ENCODE measurements at places on chromosomes 7 and 10.

GRCh38 chr7:5694221-5694754, 87.2 kb downstream of the RNF216 start:
- DNase-seq = no peak

GRCh38 chr7:5685205-5685604, 96.3 kb downstream of the RNF216 start:
- no peak for DNase-seq

DNA sequence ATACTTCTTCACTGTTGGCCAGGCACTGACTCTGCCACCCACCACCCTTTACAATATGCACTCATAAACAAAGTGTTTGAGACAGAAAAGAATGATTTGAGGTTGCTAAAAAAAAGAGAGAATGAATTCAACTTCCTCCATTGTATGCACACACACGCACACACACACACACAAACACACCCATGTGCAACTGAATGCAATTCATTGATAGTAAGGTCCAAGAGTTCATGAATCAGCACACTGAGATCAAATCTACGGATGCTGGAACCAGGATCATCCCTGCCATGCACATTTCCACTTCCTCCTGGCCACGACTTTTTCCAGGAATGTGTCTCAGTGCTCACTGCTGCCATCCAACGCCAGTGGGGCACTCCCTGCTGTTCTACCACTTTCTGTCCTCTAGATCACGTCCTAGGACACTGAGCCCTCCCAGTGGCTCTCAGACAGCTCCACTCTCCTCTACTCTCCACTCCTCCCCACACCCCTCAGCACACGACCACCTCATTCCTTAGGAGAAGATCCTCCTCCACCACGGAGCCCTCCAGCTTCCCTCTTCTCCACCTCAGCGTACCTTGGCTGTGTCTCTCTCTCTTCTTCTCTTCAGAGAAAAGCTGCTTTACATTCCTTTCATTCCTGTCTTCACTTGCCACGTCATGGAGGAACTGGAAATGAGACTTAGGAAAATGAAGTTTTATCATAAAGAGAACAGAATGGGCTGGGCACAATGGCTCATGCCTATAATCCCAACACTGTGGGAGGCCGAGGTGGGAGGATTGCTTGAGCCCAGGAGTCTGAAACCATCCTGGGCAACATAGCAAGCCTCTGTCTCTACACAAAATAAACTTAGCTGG, 12.0 kb upstream of the TMEM213 start:
- DNase-seq = no peak

DNA sequence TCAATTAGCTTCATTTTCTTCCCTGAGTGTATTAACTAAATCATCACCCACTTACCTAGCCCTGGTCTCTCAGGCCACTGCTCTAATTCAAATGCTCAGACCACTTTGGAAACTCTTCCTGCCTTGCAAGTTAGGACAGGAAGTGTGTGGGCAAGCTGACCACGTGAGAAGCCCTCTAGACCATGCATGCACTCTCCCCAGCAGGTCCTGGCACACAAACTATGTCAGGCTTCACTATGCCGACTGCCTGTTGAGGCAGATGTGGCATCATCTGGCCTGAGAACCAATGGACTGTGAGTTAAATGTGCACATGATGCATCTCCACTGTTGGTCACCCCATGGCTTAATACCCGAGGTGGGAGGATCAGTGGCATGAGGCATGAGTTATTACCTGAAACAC, 439.6 kb downstream of the GRID1 start:
- no peak for DNase-seq

Data from H9 (cell line).